ENCODE measurements at places on chromosomes 11 and 22.

GRCh38 chr22:43237280-43237679 is 50.3 kb upstream of the TTLL12 start:
- H3K36me3 ChIP-seq: no peaks in the 10 kb centered on the region
- no peaks in the 10 kb centered on the region for H3K4me1 ChIP-seq
- H3K27me3 ChIP-seq: peaks cover 1% of the 10 kb centered on the region
- DNase-seq: no peak
- no peak overlapping the region for H3K27ac ChIP-seq

GRCh38 chr11:71977743-71978418 is 20.8 kb upstream of the IL18BP start:
- H3K36me3 ChIP-seq: peaks cover 1% of the 10 kb centered on the region
- no peak overlapping the region for H3K4me3 ChIP-seq
- no peaks in the 10 kb centered on the region for H3K4me1 ChIP-seq
- peak; percentile 74 for DNase-seq
- H3K27ac ChIP-seq: no peak overlapping the region

DNA sequence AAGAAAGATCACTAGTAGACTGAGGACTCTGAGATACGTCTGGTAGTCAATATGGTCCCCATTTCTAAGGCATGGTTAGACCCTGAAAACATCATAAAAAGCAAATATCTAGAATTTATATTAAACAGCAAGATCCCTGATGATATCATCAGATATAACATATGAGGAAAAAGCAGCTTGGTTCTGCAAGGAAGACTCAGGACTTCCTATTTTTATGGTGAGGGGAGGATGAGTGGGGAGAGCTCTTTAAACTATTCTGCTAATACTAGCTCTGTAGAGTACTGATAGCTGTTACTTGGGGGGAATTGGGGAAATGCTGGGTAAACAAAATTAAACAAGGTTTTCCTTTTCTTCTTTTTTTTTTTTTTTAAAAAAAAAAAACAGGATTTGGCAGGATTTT is 235.8 kb downstream of the SWAP70 start:
- H3K4me1 ChIP-seq: no peaks in the 10 kb centered on the region
- no peaks in the 10 kb centered on the region for H3K27me3 ChIP-seq
- H3K27ac ChIP-seq: no peak overlapping the region
- no peak for DNase-seq
- H3K4me3 ChIP-seq: no peak overlapping the region

DNA sequence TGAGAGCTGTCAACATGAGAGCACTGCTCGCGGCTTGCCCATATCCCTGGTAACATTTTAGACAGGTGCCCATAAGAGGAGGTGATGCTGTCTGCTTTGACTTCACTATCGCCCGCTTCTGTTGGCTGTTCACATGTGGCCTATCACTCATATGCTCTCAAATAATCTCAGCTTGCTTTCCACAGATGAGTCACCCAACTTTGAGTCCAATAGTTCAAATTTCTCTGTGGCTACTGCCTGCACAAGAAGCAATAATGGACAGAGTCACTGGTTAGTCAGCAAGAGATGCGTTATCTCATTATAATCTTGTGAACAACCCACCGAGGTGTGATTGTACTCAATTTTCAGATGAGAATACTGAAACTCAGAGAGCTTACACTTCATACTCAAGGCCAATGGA is 1714.1 kb downstream of the LRRC4C start:
- H3K27ac ChIP-seq: no peak overlapping the region
- DNase-seq: no peak
- H3K4me3 ChIP-seq: no peak overlapping the region
- H3K36me3 ChIP-seq: no peaks in the 10 kb centered on the region

DNA sequence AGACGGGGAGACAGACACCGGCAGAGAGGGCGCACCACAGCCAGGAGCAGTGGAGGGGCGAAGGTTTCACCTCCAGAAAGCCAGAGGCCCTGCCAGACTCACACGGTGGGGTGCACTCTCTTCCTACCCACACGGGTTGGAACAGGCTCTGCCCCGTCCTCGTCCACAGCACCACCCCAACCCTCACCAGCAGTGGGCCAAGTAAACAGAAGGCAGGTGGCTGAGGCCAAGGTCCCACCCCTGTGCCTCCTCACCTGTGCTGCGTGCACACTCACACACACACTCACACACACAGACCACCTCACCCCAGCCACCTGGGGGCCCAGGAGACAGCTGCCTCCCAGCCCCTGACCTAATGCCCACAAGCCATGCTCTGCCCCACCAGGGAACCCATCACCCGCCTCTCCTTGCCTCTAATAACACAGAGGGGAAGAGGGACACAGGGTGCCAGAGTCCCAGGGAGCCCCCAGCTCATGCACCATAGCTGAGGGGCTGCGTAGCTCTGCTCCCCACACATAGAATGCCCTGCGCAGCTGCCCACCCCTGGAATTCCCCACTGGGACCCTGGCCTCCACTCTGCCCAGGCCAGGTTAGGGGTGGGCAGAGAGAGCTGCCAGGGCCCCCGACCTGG is 3.1 kb downstream of the CYB5R3 start:
- DNase-seq: no peak
- H3K4me3 ChIP-seq: no peak overlapping the region
- H3K36me3 ChIP-seq: peaks cover 2% of the 10 kb centered on the region
- H3K27ac ChIP-seq: no peak overlapping the region
- H3K27me3 ChIP-seq: no peaks in the 10 kb centered on the region
- peaks cover 24% of the 10 kb centered on the region for H3K4me1 ChIP-seq

GRCh38 chr11:8732748-8733241 is 50.2 kb downstream of the RPL27A start:
- H3K4me3 ChIP-seq: no peak overlapping the region
- no peaks in the 10 kb centered on the region for H3K27me3 ChIP-seq
- no peaks in the 10 kb centered on the region for H3K4me1 ChIP-seq
- no peak for DNase-seq

- DNase-seq: no peak
- H3K36me3 ChIP-seq: peaks cover 14% of the 10 kb centered on the region
- peaks cover 8% of the 10 kb centered on the region for H3K27me3 ChIP-seq
- no peak within 1 kb of the TSS for H3K4me3 ChIP-seq
- peaks cover 30% of the 10 kb centered on the region for H3K4me1 ChIP-seq
Measured at GRCh38 chr11:57338142-57338541, at the start of gene P2RX3. P2RX3 (plus strand) TSS chr11:57338352; CDS start chr11:57338551, 199 bp downstream.

DNA sequence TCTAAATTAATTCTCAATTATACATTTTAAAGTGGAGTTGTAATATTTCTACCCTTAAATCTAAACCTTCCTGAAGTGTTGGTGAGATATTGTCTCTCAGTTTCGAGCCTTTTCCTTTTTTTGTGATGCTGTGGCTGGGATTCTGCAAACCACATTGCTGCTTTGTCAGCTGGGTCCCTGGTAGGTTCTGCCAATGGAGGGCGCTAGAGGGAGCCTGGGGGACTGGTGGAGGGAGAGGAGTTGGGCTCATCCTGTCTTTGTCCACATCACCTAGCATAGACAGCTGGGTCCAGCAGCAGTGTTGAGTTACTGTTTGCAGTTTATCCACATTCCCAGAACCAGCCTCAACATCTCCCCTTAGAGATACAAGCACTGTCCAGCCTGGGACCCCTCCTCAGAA is 41.0 kb downstream of the TRAF6 start:
- H3K27me3 ChIP-seq: no peaks in the 10 kb centered on the region
- H3K27ac ChIP-seq: no peak overlapping the region
- no peak for DNase-seq
- no peak overlapping the region for H3K4me3 ChIP-seq
- no peaks in the 10 kb centered on the region for H3K36me3 ChIP-seq
- H3K4me1 ChIP-seq: no peaks in the 10 kb centered on the region

- peak; percentile 46 for DNase-seq
- H3K4me3 ChIP-seq: peak overlapping the region; percentile 75
- peaks cover 82% of the 10 kb centered on the region for H3K36me3 ChIP-seq
- H3K4me1 ChIP-seq: peaks cover 91% of the 10 kb centered on the region
Measured at GRCh38 chr22:37223965-37224551, 11.8 kb upstream of the SSTR3 start.

DNA sequence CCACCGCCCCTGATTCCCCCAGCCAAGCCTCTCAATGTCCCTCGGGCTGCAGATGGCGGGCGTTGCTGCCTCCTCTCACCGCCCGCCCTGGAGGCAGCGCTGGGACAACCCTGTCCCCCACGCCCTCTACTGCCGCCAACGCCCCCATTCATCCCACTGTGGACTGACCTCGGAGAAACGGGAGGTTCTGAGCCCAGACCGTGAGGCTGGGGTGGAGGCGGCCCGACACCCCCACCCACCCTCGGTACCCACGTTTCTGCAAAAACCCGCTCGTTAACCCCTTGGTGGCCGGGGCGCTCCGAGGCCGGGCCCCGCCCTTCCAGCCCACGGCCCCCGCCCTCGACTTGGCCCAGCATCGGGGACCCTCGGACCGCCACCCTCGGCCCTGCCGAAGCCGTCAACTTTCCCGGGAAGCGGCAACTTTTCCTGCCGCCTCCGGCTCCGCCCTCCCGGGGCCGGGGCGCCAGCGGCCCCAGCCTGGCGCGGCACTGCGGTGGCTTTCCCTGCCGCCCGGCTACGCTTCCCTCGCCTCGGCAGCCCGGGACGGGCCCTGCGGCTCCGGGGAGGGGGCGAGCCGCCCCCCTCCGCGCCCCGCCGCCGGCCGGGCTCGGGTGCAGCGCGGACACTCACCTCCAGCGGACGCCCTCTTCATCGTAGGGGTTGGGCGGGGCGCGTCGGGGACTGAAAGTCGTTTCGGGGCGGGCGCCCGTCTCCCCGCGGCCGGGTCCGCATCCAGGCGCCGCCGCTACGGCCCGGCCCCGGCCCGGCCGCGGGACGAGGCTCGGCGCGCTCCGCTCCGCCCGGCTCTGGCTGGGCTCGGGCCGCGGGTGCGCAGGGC is 458 bp downstream of the RTN4R start:
- DNase-seq: peak; percentile 14
- H3K27me3 ChIP-seq: peaks cover 9% of the 10 kb centered on the region
- H3K36me3 ChIP-seq: no peaks in the 10 kb centered on the region
- peak overlapping the region; percentile 40 for H3K4me3 ChIP-seq
- H3K27ac ChIP-seq: no peak overlapping the region
- peaks cover 4% of the 10 kb centered on the region for H3K4me1 ChIP-seq

DNA sequence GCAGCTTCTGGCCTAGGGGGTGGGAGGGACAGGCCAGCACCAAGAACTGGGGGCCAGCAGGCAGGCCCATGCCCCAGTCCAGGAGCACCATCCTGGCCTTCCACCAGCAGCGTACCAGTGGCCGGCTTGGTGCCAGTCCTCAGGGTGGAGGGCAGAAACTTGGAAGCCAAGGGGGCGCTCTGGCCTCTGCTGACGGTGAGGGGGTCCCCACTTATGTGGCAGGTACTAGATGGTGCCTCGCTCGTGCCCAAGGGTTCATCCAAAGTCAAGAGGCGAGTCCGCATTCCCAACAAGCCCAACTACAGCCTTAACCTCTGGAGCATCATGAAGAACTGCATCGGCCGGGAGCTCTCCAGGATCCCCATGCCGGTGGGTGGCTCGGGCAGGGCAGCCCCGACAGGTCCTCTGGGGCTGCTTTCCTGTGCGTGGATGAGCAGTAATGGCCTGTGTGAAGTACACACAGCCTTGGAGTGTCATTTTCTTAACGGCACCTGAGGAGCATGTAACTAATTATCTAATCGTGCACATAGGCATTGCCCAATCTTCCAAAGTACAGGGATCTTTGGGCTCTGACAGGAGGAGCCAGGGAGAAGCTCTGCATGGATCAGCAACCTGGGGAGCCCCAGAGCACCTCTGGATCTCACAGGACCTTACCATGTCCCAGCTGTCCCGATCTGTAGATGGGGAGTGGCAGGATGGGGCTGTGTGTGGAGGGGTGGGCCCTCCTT is 79.1 kb downstream of the MORC2 start:
- no peaks in the 10 kb centered on the region for H3K27me3 ChIP-seq
- H3K27ac ChIP-seq: no peak overlapping the region
- H3K4me1 ChIP-seq: peaks cover 18% of the 10 kb centered on the region
- no peak for DNase-seq
- no peaks in the 10 kb centered on the region for H3K36me3 ChIP-seq

- H3K4me1 ChIP-seq: no peaks in the 10 kb centered on the region
- peak; percentile 24 for DNase-seq
- H3K4me3 ChIP-seq: no peak overlapping the region
- no peaks in the 10 kb centered on the region for H3K36me3 ChIP-seq
- H3K27me3 ChIP-seq: no peaks in the 10 kb centered on the region
- no peak overlapping the region for H3K27ac ChIP-seq
Measured at GRCh38 chr11:116379185-116379828, 393.5 kb downstream of the BUD13 start.

GRCh38 chr11:130400781-130401483 is 27.5 kb downstream of the ADAMTS8 start:
- H3K27me3 ChIP-seq: peaks cover 17% of the 10 kb centered on the region
- no peak overlapping the region for H3K27ac ChIP-seq
- no peaks in the 10 kb centered on the region for H3K36me3 ChIP-seq
- no peak for DNase-seq
- H3K4me1 ChIP-seq: peaks cover 10% of the 10 kb centered on the region

- H3K36me3 ChIP-seq: peaks cover 12% of the 10 kb centered on the region
- no peak overlapping the region for H3K4me3 ChIP-seq
Measured at GRCh38 chr11:117356126-117356890, 28.7 kb downstream of the CEP164 start.

DNA sequence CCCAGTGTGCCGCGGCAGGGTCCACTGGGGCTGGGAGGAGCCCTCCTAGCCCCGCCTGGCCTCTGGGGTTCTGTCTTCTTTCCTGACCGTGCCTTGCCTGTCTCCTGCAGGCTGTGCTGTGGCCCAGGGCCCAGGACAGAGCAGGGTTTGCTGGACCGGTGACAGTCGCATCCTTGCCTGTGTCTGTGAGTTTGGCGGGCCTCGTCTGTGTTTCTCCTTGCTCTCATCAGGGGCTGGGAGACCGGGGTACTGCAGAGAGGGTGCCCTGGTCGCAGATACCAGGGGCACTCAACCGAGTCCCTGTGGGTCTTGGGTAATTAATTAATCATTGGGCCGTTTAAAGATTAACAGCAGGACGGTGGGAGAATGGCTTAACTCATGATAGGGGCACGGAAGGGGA is 29.9 kb downstream of the RPL3 start:
- peaks cover 5% of the 10 kb centered on the region for H3K27me3 ChIP-seq
- H3K4me3 ChIP-seq: no peak overlapping the region
- DNase-seq: no peak

- H3K27ac ChIP-seq: no peak overlapping the region
- H3K4me1 ChIP-seq: peaks cover 22% of the 10 kb centered on the region
- H3K4me3 ChIP-seq: no peak overlapping the region
- H3K36me3 ChIP-seq: no peaks in the 10 kb centered on the region
- peaks cover 4% of the 10 kb centered on the region for H3K27me3 ChIP-seq
- no peak for DNase-seq
Measured at GRCh38 chr11:62395885-62396551, 22.8 kb upstream of the SCGB1A1 start.

DNA sequence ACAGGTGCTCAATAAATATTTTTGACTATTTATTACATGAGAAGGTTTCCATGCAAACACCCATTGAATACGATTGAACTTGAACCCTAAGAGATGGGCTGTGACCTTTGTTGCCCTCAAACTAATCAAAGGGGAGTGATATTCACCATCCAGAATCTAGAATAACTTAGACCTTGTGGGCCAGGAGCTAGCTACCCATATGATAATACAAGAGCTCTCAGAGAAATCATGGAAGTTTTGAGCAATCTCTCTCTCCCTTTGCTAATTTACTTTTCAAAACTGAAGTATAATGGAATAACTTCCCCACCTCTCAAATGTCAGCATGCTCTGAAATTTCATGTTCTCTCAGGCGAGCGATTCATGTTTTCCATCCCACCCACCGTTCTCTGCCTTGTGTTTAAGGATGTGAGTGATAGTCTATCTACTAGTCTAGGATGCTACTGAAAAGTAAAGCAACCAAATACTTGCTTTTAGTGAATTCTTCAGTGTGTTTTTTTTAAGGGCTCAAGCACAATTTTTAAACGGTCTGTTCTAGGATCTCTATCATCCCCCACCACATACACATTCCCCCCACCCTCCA is 33.3 kb downstream of the BARX2 start:
- no peak for DNase-seq
- no peak overlapping the region for H3K4me3 ChIP-seq
- H3K27me3 ChIP-seq: peaks cover 13% of the 10 kb centered on the region
- no peaks in the 10 kb centered on the region for H3K4me1 ChIP-seq
- H3K36me3 ChIP-seq: no peaks in the 10 kb centered on the region

Data from activated CD4-positive, alpha-beta T cell treated with anti-CD3 and anti-CD28 coated beads, Interleukin-2, amount 10 ng/mL, durations not matched to agents 7 days and 5 days (primary cell).